ENCODE measurements at places on chromosomes 7 and 10.

- DNase-seq = no peak
Measured at GRCh38 chr7:50276483-50276882, 28.0 kb upstream of the IKZF1 start.

GRCh38 chr7:132618271-132618955, 42.1 kb upstream of the PLXNA4 start:
- DNase-seq = no peak

DNA sequence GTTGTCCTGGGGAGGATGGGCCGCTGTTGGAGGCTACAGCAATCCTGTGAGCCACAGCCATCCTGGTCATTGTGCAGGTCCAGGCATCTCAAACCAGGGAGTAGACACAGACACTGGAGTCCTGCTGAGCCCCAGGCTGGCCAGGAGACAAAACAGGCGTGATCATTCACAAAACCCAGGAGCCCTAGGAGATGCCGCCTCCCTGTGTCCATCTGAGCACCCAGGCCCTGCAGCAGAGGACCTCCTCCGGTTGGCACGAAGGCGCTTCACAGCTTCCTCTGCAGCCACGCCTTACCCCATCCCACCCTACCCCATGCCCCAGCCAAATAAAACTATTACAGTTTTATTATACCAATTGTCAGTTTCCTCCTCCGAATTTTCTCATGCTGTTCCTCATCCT, 183.6 kb downstream of the PLXNA4 start:
- no peak for DNase-seq

- DNase-seq = no peak
Measured at GRCh38 chr7:151120896-151121295, 34.6 kb downstream of the AGAP3 start.

GRCh38 chr10:60093317-60093716, 187.0 kb upstream of the CCDC6 start:
- DNase-seq = no peak

GRCh38 chr7:129197771-129198170, 9.3 kb downstream of the SMO start:
- DNase-seq = no peak

- DNase-seq = no peak
Measured at GRCh38 chr10:5293691-5294550, 70.8 kb upstream of the UCN3 start.

Data from stimulated activated CD8-positive, alpha-beta memory T cell treated with anti-CD3 and anti-CD28 coated beads, Interleukin-4, amount 100 ng/mL, for 1 hour (primary cell).